ENCODE measurements at places on chromosomes 2 and 18. TPM values are rescaled to one million over a fixed set of nuclear protein-coding genes. Genes with fewer than 3 reads are reported as not detected.

DNA sequence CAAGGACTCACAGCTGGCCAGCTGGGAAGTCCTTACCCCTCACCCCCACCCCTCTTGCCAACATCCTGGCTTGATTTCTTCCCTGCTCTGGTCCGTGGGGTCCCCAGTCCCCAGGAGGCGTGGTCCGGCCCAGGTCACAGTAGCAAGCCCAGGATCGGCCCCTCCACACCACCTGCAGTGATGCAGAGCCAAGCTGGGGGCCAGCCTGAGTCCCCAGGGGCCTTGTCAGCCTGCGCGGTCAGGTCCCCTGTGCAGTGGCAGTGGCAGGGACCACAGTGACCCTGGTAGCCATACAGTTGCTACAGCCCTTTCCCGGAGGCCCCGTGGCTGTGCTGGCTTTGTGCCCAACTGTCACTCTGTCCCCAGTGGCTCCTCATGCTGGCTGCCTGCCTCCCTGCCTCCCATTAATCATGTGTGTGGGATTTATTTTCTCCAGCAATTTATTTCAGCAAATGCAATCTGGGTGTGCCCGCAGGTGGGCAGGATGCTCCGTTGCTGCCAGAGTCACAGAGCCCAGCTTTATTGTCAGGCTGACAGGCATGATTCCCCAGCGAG lies 8.8 kb upstream of the PRSS56 start:
- no peak for DNase-seq
- H3K4me1 ChIP-seq: no peaks in the 10 kb centered on the region

DNA sequence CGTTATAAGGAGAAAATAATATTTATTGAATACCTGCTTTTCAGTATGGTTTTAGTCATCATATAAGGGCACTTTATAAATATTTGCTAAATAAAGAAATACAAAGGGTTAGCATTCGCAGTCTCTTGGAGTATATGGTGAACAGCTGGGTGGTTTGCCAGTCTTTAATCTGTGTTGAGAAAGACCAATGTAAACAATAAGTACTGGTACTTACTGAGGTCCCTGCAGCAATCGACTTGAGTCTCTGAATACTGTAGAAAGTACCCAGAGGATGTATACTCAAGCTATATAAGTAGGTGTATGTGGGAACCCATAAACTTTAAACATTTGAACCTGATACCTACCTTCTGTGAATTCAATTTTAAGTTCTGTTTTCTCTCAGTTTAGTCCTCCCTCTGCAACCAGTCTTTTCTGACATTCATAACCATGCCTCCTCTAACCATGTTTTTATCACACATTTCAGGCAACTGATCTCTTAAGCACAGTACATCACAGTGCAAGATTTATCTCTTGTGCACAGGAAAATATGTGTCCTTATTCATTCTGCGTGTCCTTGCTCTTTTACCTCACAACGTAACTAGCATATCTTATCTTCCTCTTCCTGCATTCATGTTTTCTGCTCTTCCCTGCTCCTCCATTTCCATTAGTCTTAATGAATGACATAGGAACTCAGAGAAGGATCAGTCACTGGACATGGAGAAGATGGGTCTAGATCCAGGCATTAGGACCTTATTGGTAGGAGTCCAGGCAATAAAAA lies 21.7 kb downstream of the C18orf63 start:
- H3K4me1 ChIP-seq: no peaks in the 10 kb centered on the region
- H3K36me3 ChIP-seq: no peaks in the 10 kb centered on the region
- H3K27ac ChIP-seq: no peak overlapping the region
- DNase-seq: no peak
- H3K27me3 ChIP-seq: no peaks in the 10 kb centered on the region

GRCh38 chr2:73343992-73344391 lies 41.6 kb upstream of the ALMS1 start:
- H3K27me3 ChIP-seq: no peaks in the 10 kb centered on the region
- H3K36me3 ChIP-seq: no peaks in the 10 kb centered on the region
- H3K27ac ChIP-seq: no peak overlapping the region
- DNase-seq: no peak
- H3K4me3 ChIP-seq: no peak overlapping the region
- H3K4me1 ChIP-seq: no peaks in the 10 kb centered on the region

DNA sequence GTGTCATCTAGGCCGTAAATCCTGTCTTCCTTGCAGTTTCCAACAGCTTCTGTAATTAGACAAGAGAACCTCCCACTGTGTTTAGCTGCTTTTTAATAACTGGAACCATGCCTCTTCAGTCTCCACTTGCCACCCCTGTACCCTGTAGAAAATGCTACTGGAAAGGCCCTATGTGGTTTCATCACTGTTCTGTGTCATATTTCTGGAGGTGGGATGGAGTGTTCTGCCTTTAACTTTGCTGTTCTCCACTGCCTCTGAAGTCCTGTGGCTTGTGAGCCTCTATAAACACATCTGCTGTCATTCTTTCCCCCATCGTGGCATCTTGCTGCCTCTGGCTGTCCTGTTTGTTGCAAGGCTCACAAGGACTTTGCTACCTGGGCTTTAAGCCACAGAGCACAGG lies 17.9 kb downstream of the MGAT5 start:
- no peaks in the 10 kb centered on the region for H3K27me3 ChIP-seq
- H3K4me1 ChIP-seq: peaks cover 10% of the 10 kb centered on the region
- no peak overlapping the region for H3K4me3 ChIP-seq
- no peak overlapping the region for H3K27ac ChIP-seq
- DNase-seq: no peak

DNA sequence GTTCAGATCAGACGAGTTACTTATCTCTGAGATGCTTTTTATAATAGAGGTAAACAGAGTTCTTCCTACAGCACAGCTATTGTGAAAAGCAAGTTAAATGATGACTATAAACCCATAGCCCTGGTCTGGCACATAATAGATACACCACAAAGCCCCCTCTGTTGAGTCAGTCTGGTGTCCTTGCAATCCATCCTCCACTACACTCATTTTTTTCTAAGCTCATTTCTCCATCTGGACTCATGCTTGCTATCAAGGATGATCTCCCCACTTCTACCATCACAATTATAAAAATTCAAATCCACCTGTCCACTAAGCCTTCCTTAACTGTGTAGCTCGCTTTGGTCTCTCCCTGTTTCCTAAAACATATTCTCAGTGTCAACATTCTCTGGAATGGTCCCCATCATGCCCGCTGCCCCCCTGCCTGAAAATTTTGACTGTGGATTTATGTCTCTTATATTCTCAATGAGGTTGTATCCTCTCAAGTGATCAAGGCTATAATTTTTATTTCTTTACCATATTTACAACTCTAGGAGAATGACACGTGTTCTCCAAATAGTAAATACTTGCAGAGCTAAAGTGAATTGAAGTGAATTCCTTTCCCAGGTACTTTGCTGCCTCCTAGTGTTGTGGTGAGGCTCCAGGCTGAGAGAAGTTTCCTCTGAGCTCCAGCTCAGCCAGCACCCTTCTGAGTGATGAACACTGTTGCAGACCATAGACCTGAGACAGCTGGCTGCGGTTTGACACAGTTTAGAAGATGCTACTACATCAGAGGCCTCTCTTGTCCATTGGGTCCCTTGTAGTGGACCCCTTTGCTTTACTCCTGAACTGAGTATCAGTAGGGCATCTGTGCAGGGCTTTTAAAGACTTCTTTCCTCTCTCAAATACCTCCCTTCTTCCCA lies 108.7 kb downstream of the DPP10 start:
- DNase-seq: peak; percentile 8
- no peaks in the 10 kb centered on the region for H3K4me1 ChIP-seq
- no peaks in the 10 kb centered on the region for H3K36me3 ChIP-seq
- no peak overlapping the region for H3K4me3 ChIP-seq
- no peak overlapping the region for H3K27ac ChIP-seq
- no peaks in the 10 kb centered on the region for H3K27me3 ChIP-seq

GRCh38 chr18:74274700-74275099 lies 17.1 kb downstream of the CYB5A start:
- H3K4me3 ChIP-seq: no peak overlapping the region
- no peaks in the 10 kb centered on the region for H3K27me3 ChIP-seq

GRCh38 chr2:20137131-20137571 lies 85.7 kb upstream of the LAPTM4A start:
- no peak overlapping the region for H3K4me3 ChIP-seq
- no peaks in the 10 kb centered on the region for H3K27me3 ChIP-seq
- no peaks in the 10 kb centered on the region for H3K4me1 ChIP-seq
- H3K27ac ChIP-seq: no peak overlapping the region
- DNase-seq: no peak
- no peaks in the 10 kb centered on the region for H3K36me3 ChIP-seq

Gene CASP10
- polyA plus RNA-seq: 18.9 TPM

Gene OTOS
- polyA plus RNA-seq: not detected

Gene IL36A
- 1.5 TPM for polyA plus RNA-seq

Gene NETO1
- polyA plus RNA-seq: not detected

Gene GRP
- not detected for polyA plus RNA-seq

Gene DSG1
- not detected for polyA plus RNA-seq
